ENCODE measurements at places on chromosomes 3 and 15.
A peak's percentile ranks its signal among the peaks of the same experiment; 100 is the strongest.

GRCh38 chr3:195058336-195059005 is 212.5 kb downstream of the XXYLT1 start:
- DNase-seq, result no peak

- peak; percentile 63 for DNase-seq
Measured at GRCh38 chr3:119206611-119207511, 33.5 kb downstream of the UPK1B start.

- DNase-seq, result no peak
Measured at GRCh38 chr3:128763967-128764366, 38.0 kb downstream of the RAB7A start.

GRCh38 chr3:519026-519425 is 322.5 kb downstream of the CHL1 start:
- DNase-seq, result no peak

DNA sequence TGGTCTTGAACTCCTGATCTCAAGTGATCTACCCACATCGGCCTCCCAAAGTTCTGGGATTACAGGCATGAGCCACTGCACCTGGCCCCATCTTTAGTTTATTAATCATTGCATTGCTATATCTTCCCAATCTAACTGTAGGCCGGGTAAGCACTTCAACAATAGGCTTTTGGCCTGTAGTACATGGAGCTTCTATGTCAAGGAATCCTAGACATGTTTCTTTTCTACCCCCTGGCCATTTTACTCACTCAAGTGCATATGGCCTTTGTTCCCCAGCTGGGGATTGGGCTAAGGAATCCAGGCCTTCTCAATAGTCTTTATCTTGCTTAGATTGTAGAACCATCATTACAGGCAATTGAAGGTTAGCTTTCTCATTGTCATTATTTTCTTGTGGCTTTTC is 122.3 kb upstream of the MBNL1 start:
- DNase-seq, result no peak

DNA sequence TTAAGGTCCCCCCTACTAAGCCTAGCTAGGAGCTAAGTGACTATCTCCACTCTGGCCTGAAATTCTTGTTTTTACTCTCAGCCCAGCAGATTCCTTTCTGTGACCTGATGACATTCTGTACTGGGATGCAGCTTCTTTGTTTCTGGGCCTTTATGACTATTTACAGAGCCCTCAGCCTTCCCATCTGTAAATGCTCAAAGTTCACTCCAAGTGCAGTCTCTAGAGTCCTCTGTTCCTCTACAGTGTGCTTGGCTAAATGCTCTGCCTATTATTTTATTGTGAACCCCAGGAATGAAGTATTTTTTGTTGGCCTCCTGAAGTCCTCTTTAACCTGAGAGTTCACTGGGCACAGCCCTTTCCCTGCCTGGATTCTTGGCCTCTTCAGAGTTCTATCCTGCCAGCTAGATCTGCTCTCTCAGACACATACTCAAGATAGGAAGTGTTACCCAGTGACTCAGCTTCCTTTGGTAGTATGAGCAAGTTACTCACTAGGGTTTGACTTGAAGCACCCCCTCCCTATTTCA is 278.1 kb upstream of the P2RY1 start:
- DNase-seq, result no peak

DNA sequence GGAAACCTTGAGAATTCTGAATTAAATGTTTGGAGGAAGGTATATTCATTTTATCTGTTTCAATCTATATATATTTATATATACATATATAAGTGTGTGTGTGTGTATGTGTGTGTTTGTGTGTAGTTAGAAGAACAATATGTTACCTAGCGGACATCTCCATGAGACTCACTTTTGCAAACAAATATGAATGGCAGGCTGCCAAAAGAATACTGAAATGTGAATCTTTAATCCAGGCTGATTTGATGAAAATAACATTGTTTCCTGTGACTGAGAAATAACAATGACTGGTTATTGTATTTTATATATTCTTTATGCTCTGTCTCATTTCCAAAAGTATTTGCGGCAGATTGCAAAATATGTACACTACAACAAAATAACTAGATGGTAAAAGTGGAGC is 255.5 kb upstream of the TGFBR2 start:
- no peak for DNase-seq

GRCh38 chr15:42735382-42736165 is 1.4 kb downstream of the CDAN1 start:
- DNase-seq, result no peak

DNA sequence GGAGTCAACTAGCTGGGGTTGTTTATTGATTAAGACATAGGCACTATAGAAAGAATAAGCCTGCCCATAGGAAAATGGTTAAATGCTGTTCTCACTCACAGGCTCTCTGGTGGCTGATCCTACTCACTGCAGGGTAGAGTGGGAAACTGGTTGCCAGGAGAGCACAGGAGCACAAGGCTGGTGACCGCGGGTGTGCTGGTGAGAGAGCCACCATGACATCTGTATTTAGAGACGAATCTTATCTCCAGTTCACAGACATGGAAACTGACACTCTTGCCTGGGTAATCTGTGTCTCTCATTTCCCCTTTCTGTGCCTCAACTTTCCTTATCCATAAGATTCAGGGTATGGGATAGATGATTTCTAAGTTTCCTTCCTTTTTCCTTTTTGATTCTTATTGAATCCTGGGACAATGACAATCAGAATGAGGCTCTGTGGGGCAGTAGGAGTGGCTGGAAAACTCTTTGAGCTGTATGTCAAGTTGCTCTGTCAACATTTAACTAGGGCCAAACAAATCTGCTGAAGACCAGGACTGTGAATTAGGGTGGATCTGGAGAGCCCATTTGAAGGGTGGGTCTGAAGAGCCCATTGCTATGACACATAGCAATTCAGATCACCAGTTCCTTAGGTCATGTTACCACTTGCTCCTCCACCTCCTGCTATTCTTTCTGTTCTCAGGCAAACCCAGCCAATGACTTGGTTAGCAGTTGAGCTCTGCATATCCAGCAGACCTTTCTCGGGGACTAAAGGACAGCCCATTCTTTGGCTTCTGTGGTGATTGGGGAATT is 286.1 kb upstream of the TBL1XR1 start:
- peak; percentile 40 for DNase-seq

- no peak for DNase-seq
Measured at GRCh38 chr3:42130329-42131070, 39.3 kb downstream of the TRAK1 start.

DNA sequence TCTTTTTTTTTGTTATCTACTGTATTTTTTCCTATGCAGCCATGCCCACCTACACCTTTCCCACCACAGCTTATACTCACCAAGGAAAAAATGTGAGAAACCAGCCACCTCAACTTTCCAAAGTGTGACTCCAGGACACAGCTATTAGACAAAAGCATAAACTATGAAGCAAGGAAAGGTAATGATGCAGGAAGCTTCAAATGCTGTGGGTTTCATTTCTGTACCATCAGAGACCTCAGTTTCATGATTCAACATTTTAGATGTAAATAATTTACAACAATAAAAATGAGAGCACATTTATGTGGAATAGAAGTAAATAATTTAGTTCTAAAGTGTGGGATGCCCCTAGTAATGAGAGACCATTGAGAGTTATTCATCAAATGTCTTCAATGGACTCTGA is 115.1 kb downstream of the CDIN1 start:
- no peak for DNase-seq

- no peak for DNase-seq
Measured at GRCh38 chr3:170572665-170573253, 13.1 kb downstream of the SLC7A14 start.
